ENCODE measurements at places on chromosomes 2 and 18.

- no peak for DNase-seq
These were observed 69.6 kb upstream of the CREB1 start for GRCh38 chr2:207459990-207460757.

DNA sequence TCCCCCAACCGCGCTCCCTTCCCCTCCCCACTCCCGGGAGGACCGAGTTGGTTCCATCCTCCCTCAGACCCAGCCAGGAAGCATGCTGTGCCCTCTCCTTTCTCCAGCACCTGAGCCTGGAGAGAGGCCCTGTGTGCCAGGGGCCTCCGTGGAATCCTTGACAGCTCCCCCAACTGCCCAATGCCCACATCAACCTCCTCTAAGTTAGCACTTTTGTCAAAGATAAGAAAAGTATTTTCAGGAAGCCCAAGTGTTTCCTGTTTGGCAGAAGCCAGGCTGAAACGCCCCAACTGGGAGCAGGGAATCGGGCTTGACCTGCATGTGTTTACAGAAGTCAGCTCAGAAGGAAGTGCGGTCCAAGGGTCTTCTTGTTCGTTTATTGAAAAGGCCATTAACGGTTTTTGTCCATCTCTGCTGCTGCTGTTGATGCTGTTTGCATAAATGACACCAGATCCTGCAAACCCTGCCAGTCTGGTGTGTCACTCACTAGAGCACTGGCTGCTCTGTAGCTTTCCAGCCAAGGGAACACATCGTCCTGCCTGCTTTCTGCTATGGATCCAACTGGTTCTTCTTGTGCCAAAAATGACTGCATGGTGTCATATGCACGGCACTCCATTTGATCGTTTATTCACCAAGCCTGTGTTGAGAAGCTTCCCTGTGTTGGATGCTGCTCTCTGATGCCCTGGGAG lies 35.4 kb upstream of the COL6A3 start:
- no peak for DNase-seq

DNA sequence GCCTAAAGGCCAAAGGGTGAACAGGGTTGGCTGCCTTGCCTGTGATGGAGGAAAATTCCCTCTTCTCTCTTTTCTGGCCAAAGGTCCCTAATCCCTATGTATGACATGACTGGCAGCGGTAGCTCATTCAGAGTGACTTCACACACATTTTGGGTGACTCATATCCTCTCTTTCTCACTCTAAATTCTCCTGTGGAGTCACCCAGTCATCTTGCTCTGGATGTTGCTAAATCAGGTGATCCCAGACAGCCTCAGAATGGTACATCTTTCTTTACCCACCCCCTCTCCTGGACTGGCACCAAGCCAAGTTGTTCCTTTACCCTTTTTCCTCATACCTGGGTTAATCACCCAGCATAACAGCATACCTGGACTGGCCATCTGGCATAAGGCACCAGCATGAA lies 77.2 kb downstream of the NEURL3 start:
- no peak for DNase-seq

- no peak for DNase-seq
These were observed 2.7 kb downstream of the LNPK start for GRCh38 chr2:175999283-175999819.

DNA sequence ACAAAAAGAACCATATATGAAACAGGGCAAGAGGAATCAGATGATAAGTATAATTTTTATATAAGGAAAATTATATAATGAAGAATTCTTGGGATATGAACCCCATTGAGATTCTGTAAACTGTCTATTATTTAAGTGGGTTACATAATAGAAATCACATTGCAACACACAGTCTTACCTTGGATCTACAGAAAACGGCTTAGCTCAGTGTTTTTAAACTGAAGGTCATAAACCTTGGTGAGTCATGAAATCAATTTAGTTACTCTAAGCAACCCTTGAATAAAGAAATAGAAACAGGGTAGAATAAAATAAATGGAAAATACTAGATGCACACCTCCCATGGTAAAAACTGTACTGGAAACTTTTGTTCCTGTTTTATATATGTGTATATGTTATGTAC lies 50.7 kb downstream of the METTL8 start:
- no peak for DNase-seq

DNA sequence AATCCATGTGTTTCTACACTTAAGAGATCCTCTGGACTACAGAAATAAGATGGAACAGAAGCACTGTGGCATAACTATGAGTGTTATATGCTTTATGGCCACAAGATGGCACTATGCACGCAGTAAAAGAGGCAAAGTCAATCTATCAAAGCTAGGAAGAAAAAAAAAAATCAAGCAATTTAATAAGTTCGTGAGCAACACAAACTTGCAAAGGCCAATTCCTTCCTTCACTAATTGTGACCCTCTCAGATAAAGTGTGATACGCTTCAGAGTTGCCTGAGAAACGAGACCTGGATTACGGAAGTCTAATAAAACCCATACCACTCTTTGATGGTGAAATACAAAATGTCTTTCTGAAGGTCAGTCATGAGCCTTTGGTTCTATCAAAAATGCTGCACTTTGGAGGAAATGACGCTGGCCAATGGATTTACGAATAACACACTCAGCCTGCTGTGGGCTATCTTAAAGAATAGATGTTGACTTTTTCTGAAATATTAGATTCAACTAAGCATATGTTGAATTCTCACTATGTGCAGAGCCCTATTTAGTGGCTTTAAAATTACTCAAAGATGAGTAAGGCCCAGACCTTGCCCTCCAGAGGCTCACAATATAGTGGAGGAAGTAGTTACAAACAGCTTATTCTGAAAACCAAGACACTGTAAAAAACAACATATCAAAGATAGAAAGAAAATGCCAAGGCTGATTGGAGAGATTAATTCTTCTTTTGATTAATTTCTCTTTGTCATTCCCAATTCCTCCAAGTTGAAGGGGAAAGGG lies 35.5 kb upstream of the TTR start:
- peak; percentile 5 for DNase-seq

DNA sequence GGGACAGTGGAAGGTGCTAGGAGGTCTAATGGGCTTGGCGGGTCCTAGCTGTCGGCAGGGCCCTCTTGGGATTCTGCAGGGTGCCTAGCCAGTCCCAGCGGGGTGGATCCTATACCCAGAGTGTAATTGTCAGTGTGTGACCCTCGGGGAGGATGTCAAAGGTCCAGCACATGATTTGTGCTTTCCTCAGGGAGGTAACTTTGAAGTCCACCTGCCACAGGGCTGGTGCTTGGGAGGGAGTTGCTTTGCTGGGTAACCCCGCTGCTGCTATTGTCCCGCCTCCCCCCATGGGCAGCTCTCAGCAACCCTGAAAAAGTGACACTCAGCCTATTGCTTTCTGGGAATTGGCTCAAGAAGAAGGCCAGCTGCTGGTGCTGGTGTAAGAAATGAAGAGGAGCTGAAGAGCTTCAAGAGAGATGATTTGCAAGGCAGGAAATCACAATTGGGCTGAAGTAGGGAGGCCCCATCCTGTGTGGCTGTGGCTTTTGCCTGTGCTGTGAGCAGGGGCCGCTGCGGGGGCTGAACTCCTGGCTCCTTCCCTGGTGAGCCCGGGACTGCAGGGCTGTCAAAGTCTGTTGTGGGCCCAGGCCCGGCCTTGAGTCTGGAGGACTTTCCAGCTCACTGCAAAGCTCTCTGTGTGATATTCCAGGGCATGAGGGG lies 36.4 kb downstream of the EMILIN2 start:
- peak; percentile 31 for DNase-seq

DNA sequence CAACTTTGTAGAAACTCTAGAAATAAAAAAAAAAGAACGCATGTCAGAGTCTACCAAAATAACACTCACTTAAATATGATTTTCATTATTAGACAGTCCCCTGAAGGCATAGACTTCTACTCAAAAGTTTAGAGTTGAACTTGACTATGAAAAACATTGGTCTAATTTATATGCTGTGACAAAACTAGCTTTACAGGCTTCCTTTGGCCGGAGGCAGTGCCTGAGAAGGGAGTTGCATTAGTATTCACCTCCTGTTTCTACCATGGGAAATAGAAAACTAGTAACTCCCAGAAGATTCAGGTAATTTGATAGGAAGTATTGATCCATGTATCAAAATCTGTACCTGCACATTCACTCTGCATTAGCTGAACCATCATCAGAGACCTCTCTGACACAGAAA lies 163.4 kb upstream of the NOSTRIN start:
- DNase-seq: no peak

- no peak for DNase-seq
These were observed 278.3 kb downstream of the EIPR1 start for GRCh38 chr2:3099145-3099859.

DNA sequence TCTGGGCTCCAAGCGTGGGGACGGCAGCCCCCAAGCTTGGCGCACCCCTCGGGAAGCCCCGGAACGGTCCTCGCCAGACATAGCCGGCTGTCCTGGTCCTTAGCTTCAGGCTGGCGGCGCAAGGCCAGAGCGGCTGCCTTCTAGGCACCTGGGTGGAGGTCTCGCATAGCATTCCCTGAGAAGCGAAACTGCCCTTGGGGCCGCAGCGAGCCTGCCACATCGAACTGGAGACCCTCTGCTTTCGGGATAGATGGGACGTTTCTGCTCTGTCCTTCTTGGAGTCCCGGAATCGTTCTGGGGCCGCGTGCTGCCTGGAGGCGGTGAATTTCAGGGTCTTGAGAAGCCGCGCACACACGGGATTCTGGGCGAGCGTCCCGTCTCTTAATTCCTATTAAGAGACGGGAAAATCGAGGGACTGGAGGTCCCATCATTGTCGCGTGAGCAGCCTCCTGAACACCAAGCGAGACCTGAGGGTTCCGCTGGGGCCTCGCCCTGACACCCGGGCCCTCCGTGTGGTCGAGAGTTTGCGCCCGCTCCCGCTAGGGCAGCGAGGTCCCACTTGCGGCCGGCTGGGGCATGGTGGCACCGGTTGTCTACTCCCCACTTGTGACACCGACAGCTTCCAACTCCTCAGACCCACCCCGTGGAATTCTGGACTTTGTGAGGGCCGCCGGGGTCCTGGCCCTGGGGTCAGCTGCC lies 9.7 kb upstream of the EN1 start:
- no peak for DNase-seq

- no peak for DNase-seq
These were observed 96.7 kb upstream of the SIX3 start for GRCh38 chr2:44844651-44845270.

DNA sequence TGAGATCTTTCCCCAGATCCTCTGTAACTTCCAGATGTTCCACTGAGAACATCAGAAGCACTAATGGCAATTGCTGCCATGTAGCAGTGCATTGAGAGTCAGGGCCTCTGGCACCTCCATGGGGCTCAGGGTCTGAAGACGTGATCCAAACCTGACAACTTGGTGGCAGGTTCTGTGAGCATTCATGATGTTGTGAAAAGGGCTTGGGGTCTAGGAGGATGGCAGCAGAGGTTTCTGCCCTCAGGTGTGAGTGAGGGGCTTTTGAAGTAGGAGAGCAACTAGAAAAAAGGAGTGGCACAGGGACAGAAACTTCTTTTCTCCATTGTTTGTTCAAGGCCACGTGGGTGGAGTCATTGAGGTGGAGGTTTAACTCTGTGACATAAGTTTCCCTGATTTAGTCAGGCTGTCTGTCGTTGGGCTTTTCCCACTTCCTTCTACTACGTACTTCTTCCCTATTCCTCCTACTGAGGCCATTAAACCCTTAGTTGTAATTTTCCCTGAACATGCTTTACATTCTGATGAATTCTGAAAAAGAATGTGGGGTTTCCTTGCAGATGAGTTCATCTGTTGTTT lies 13.1 kb downstream of the CFLAR start:
- DNase-seq: no peak

- DNase-seq: no peak
These were observed 6.2 kb downstream of the FAM210A start for GRCh38 chr18:13720123-13720522.

DNA sequence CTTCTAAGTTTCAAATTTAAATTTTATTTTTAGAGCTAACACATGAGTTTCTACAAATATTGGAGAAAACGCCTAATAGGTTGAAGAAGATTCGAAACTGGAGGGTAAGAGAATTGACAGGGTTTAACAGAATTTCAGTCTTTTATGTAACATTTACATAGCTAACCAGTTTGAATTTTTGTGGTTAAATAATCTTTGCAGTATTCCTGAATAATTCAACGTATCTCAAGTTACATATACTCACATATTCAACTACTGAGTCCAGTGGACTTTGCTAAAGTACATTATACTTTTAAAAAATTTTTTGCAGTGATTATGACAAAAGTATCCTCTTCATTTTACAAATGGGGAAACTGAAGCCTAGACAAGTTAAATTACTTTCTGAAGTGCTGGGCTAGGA lies 34.0 kb downstream of the CCNT2 start:
- no peak for DNase-seq

- no peak for DNase-seq
These were observed 2.0 kb downstream of the SMAD2 start for GRCh38 chr18:47928466-47928865.

DNA sequence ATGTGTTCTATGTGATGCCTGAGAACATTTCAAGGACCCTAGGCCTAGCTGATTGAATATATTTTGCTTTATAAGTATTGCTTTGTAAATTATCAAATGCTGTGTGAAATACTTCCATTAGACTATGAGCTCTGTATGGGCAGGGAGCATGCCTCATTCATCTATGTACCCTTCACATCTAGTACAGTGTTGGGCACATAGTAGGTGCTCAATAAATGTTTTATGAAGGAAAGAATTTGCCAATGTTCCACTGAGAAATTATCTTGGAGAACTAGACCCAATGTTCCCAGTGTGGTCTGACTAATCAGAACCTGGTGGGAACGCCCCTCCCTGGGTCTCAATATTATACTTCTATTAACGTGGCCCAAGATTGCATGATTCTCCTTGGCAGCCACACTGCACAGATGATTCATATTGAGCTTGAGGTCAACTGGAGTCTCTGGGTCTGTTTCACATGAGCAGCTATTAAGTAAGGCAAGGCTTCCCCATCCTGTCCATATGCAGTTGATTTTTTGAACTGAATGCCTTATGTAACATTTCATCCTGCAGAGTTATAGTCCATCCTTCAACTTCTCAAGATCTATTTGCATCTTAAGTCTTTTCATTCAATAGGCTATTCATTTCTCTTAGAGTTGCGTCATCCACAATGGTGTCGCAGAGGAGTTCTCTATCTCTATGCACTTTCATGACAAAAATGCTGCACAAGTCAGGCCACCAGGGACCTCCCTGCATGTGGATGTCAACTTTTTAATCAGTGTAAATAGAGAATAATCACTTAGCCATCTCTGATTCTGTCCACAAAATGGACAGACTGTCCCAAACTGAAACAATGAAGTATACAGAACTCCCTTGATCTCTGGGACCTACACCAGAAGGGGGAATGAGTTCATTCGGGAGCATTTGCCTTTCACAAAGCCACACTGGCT lies 257.6 kb downstream of the CYP26B1 start:
- DNase-seq: no peak

DNA sequence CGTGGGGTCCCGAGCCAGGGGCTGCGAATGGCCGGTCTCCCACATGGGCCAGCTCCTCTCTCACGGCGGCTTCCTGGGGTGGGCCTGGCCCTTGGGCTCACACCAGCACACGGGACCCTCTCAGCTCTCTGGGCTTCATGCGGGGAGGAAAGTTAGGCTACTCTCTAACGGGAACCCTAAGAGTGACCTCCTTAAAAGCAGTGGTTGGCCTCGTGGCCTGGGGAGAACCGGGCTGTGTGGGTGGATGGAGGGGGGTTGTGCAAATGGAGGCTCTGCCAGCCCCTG lies 25.8 kb downstream of the RTP5 start:
- no peak for DNase-seq
